SW480 (cell line): ENCODE measurements at places on chromosomes 7 and 10.

- no peak for DNase-seq
Measured at GRCh38 chr10:132538031-132538789, 623 bp downstream of the INPP5A start.

GRCh38 chr10:101693978-101694673 is 844 bp downstream of the FBXW4 start:
- DNase-seq: peak; percentile 56

DNA sequence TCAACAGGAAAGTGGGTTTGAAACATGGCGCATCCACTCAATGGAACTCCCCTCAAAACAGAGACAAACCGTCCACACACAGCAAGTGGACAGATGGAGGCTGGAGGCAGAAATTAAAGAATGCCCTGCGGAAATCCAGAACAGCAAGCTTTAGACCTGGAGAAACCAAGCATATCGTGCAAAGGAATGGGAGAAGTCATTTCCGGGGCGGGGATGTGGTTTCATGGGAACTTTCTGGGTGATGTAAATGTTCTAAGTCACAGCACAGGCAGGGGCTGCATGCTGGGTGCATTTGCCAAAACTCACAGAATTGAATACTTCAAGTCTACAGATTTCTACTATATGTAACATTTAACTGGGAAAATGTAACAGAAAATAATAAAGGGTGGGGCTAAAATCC is 213.0 kb downstream of the PTPRN2 start:
- DNase-seq: no peak

DNA sequence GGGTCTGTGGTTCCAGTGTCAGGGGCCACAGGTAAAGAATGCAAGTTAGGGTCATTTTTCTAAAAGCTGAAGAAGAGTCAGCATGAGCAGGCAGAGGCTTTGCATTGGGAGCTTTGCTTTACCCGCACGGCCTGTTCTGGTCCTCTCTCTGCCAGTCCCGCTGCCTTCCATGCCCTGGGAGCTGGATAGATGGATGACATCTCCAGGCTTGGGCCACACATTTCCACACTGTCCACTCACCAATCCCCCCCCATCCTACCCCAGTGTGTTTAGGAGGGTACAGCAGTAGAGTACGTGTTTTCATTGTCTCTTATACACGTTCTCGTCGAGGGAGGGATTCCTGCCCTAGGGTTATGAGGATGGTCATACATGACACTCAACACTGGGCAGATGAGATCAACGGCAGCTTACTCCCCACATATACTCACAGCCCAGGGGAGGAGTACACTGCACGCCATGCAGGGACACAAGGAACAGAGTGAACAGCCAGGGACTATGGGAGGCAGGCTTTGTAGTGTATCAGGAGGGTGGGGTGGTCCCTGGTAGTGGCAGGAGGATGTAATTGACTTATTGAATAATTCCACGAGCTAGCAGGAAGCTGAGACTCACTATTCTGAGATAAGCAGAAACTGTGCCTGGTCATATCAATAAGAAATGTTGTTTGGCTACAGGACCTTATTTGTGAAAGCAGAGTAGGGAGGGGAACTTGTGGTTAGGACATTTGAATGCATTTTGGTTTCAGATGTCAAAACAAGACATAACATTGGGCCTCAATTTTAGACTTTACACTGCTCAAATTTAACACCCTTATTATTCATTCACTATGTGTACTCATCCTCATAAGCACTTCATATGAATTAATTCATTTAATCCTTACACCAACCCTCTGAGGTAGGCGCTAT is 36.6 kb downstream of the PLPP4 start:
- no peak for DNase-seq

- no peak for DNase-seq
Measured at GRCh38 chr10:106560925-106561640, 603.4 kb downstream of the SORCS1 start.

DNA sequence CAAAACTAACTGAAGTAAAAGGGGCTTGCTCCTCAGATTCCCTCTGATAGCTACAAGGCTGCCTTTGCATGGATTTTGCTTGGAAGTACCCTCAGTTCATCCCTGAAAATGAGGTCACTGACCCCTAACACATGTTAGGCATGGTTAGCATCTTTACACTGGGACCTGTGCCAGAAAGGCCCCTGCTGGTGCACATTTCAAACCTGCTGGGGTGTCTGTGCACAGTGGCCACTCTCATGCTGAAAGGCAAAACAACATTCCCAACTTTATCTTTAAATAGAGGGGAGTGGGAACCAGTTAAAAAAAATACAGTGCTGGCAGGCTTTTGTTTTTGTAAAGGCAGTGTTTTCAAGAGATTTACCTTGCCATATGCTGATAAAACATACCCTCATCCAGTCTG is 99.1 kb downstream of the ANK3 start:
- no peak for DNase-seq

DNA sequence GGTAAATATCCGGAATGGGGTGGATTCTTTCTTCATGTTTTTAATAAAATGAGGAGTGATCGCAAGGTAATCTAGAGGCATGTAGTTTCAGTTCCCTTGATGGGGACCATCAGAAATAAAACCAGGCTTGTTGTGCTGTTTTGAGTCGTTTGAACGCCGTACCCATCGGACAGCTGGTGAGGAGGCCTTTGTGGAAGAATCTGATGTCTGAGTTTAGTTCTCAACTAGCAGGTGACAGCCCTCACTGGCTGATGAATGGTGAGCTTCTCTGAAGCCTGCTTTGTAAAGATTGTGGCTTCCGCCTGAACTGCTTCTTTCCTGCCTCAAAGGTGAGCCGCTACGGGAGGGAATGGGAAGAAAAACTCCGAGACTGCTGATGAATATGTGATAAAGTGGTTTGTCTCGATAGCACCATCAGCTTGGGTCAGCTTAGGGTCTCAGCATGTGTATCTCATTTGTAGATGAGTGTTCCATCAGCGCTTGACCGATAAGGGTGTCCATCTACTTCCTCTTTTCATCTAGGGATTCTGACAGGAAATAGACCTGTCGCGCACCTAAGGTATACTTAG is 977 bp downstream of the TMEM248 start:
- peak; percentile 44 for DNase-seq

GRCh38 chr10:70048030-70048723 is 4.5 kb upstream of the MACROH2A2 start:
- no peak for DNase-seq

DNA sequence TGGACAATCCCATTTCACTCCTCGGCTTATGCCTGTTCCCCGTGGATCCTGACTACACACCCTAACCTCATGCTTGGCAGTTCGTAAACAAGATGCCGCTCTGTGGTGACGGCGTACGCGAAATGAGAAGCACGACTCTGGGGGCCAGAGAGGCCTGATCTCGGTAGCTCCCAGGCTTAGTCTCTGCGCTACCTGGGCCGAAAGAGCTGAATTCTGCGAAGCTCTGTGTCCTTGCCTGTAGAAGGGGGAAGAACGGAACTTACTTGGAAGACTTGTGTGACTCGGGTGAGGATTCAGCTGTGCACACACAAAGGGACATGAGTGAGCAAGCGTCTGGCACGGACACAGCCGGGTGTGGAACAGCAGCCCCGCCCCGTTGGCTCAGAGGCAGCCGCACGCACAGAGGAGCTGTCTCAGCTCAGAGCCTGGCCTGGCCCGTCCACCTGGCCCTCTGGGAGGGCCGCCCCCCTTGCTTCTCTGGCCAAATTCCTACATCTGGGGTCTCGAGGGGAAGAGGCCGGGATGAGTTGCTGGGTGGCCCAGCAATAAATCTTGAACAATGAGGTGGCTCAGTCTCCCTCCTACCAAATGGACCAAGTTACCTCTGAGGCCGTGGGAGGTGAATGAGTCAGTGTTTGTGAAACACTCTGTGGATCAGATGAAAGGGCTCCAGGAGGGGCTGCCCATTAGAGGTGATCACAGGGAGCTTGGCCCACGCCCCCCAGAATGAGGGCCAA is 83.8 kb downstream of the PDGFA start:
- DNase-seq: peak; percentile 99

- DNase-seq: peak; percentile 99
Measured at GRCh38 chr7:945556-946255, 8.8 kb downstream of the ADAP1 start.

DNA sequence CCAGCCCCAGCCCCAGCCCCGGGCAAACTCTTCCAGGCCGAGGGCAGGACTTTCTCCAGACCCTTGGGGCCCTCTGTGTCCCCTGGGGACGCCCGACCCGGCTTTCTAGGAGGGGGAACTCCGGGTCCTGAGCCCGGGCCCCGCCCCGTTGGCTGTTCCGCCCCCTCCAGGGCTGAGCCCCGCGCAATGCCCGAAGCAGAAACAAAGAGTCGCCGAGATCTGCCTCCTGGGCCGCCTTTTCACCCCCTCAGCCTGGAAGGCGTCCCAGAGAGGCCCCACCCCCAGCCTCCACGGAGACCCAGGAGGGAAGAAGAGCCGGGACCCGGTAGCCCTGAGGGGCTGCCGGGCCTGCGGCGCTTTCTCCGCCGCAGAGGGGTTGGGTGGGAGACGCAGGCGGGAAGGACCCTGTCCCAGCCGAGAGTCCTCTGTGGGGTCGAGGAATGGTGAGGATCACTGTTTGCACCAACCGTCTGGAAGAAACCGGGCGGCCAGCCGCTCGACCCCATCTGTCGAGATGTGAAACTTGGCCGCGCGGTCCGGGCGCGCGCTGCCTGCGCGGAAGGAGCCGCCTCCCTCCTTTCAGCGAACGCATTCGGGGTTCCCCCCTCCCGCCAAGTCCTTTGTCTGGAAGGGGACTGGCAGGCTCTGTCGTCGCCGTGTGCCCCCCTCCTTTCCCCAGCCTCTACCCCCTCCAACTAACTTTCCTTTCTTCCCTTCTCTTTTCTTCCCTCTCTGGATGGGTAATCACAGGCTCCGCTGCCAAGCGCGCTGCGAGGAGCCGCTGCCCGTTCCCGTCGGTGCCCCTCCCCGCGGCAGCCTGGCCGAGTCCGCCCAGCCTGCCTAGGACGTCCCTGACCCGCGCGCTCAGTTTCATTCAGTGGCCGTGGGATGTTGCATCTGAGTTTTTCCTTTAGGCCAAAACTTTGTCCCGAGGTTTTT is 10.2 kb downstream of the EN2 start:
- DNase-seq: no peak

- no peak for DNase-seq
Measured at GRCh38 chr7:94995921-94996320, 88.5 kb downstream of the PPP1R9A start.

DNA sequence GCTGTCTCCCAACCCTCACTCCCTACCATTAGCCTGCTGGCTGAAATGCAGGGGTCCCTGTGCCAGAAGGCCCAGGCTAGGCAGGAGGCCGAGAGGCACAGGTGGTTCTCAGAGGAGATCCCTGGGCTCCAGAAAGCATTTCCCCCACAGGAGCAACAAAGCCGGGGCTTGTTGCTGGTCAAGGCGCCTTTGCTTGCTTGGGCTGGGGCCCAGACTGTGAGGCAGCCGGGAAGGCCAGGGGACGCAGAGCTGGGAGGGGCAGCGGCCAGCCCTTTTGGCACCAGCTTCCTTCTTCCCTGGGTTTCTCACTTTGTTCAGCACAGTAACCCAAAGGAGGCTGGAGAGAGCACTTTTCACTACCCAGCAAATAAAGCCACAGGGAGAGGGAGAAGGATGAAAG is 48.6 kb downstream of the FBXW4 start:
- no peak for DNase-seq

- no peak for DNase-seq
Measured at GRCh38 chr10:8428654-8429053, 374.2 kb downstream of the GATA3 start.

DNA sequence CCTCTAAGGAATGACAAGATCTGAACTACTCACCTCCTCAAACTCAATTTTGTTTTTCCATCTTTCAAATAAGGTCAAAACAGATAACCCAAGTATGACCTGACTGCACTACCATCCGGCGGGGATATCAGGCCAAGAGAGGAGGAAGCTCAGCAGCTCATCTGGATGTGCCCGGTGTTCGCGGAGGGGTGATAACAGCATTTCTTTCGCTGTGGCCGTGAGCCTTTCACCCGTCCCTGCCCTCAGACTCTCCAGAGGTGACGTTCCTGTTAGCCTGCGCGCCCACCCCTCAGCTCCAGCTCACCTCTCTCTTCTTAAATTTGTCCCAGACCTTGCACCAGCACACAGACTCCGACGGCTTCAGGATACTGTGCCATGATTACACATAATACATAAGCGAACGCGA is 526 bp downstream of the ZNF248 start:
- peak; percentile 11 for DNase-seq

DNA sequence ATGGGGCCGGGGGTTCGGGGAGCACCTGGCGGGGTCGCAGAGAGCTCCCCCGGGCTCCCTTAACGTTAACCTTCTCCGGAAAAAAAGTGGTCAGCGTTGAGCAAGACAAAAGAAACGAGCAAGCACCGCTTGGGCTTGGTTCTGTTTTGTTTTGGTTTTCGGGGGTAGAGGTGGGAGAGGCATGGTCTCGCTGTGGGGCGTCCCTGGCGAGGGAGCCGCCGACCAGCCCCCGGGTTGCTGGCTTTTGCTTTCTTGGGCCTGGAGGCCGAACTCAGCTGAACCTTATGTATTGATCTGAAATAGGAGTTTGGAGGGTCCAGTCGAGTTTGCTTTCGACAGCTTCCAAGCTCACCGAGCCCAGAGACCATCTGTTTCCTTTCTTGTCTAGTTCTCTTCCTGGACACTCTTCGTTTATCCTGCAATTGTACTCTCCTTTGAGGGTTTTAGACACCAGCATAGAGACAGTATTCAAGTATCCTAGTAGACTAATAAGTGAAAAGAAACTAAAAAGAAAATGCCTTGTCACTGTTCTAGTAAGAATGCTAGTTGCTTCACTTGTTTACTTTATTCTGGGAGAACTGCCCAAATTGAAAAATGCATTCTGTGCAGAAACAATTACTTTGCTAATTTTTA is 980 bp downstream of the FHIP2A start:
- DNase-seq: peak; percentile 32

GRCh38 chr7:106329971-106330733 is 45.4 kb upstream of the NAMPT start:
- no peak for DNase-seq

DNA sequence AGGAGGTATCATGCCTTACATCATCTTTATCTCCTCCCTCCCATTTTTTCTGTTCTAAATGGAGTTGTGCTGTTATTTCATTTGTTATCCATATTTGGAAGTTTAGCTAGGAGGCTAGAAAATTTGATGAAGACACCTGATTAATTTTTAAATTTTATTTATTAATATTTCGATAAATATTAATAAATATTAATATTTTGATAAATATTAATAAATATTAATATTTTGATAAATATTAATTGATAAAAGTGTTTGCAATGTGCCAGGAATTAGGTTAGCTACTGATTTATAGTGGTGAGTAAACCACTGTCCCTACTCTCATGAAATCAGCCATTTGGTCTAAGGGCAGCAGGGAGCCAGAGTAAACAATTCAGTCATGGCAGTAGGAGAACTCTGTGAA is 161.4 kb downstream of the GNAT3 start:
- no peak for DNase-seq

GRCh38 chr10:132131581-132132420 is 54.9 kb upstream of the DPYSL4 start:
- DNase-seq: no peak
